ENCODE measurements at places on chromosomes 13 and 19. TPM values are rescaled to one million over a fixed set of nuclear protein-coding genes. Genes with fewer than 3 reads are reported as not detected.

- no peak for DNase-seq
Measured at GRCh38 chr19:39647918-39648317, 7.8 kb upstream of the LGALS16 start.

- DNase-seq, result no peak
Measured at GRCh38 chr13:109332506-109333499, 453.6 kb downstream of the IRS2 start.

DNA sequence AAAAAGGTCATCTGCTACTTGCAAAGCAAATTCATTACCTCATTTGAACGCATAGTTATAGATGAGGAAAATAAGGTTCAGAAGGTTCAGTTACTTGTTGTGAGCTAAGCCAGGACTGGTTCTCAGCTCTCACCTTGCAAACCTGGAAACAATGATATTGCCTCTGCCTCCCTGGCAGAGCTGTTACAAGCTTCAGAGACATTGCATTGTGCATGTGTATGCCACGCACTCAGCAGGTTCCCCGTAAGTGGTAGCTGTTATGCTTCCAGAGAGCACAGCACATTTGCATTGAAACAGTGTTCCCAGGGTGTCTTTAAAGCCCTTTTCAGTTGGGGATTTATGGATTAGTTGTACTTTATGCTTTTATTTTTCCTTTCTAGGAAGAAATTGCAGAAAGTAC lies 80.6 kb downstream of the DGKH start:
- DNase-seq, result no peak

GRCh38 chr19:30065680-30066606 lies 123.9 kb downstream of the URI1 start:
- no peak for DNase-seq

Gene PSG3
- not detected for total RNA-seq

Gene SHFL
- 70.4 TPM for total RNA-seq

Gene TNFSF9
- 3.4 TPM for total RNA-seq

DNA sequence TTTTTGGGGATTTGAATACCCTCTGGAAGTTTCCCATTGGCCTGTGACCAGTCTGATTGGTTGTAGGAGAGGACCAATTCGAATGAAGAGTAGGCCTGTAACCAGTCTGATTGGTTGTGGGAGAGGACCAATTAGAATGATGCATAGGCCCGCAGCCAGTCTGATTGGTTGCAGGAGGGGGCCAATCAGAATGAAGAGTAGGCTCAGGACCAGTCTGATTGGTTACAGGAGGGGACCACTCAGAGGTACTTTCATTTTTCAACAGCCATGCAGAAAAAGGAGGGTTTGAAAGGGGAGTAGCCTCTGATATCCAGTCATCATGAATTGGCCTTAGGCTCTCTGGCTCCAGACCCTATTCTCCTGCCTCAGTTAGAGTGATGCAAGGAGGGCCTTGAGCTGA lies 30.4 kb upstream of the SLC1A5 start:
- peak; percentile 10 for DNase-seq

GRCh38 chr19:31049431-31049830 lies 299.8 kb downstream of the TSHZ3 start:
- DNase-seq, result no peak

GRCh38 chr13:43122791-43123190 lies 99.4 kb downstream of the DNAJC15 start:
- DNase-seq, result no peak

Gene TMEM59L
- 2.0 TPM for total RNA-seq

DNA sequence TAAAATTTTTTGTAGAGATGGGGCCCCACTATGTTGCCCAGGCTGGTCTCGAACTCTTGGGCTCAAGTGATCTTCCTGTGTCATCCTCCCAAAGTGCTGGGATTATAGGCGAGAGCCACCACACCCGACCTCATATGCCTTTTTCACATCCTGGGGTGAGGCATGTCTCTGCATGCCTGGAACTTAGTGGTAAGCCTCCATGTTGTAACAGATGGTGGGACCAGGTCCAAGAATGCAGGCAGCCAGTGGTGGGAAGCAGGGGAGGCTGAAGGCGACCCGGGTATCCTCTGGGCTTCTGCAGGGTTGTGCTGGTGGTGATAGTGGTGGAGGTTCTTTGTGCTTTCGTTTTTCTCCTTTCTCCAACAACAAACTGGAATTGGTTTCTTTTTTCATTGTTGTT lies 30.1 kb upstream of the CCDC124 start:
- no peak for DNase-seq

DNA sequence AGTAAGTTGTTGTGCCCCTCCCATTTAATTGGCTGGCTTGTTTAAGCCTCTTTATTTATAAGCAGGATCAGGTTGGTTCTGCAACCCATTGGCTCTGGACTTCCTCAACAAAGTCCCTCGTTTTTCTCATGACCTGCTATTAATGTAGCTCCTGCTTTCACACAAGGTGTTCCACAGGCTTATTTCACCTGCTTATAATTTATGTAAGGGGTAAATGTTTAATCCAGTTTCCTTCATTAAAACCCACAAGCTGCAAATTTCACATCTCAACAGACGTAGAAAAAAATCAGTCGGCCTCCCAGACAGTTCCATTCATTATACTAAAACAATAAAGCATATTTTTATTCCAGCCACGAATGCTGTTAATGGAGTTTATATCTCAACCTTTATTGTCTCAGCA lies 86.1 kb downstream of the TBC1D4 start:
- DNase-seq, result no peak

Gene LIM2
- 2.0 TPM for total RNA-seq

DNA sequence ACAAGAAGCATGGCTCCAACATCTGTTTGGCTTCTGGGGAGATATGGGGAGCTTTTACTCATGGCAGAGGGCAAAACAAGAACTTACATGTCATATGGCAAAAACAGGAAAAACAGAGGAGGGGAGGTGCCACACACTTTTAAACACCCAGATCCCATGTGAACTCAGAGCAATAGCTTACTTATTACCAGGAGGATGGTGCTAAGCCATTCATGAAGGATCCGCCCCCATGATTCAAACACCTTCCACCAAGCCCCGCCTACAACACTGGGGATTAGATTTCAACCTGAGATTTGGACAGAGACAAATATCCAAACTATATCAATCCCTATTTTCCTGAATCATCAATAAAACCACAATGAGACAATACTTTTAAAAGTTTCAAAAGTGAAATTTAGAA lies 712.1 kb downstream of the PCDH9 start:
- no peak for DNase-seq

DNA sequence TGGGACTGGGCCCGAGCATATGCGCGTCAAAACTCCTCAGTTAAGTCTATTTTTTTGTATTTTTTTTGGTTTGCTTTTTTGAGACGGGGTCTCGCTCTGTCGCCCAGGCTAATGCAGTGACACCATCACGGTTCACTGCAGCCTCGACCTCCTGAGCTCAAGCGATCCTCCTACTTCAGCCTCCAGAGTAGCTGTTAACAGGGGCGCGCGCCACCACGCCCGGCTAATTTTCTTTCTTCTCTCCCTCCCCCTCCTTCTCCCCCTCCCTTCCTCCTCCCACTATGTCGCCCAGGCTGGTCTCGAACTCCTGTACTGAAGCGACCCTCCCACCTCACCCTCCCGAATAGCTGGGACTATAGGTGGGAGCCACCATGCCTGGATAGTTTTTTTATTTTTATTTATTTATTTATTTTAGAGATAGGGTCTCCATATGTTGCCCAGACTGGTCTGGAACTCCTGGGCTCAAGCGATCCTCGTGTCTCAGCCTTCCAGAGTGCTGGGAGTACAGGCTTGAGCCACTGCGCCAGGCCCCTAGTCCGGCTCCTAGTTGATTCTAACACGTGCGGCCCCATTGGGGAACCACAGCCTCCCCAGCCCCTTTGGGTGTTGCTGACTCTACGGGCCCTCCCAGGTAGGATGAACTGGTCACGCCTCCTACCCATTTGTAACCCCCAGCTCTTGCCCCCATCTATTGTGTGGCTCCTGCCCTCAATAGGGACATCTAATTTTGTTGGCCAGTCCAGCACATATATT lies 806 bp upstream of the ZNF837 start:
- DNase-seq, result no peak

DNA sequence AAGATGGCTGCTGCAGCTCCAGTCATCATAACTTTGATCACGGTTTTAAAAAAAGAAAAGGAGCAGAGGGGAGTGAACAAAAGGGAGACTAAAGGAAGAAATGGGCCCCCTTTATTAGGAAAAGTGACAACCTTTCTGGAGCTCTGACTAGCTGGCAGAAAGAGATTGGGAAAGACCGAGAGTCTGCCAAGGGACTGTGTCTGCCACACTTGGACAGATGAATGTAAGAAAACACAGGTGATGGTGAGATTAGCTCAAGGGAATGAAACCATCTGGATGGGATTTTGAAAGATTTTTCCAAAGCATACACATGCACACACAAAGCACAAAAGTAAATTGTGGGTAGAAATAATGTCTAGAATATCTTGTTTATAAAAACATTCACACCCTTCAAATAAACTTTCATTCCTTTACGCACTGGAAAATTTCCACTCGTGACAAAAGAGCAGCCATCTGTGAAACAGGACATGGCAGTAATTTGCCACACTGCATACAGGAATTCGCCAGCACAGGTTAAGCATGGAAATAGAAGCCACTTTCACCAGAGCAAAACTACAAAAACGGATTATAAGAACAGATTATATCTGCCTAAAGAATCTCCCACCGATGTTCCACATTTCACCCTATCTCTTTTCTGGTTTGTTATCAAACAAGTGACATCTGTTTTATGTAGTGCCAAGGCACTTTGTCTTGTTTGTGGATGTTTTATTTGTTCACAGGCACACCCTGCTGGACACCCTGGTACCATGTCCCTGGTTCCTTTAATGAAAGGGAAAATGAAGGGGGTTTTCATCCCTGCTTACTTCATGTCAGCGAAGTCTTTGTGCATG lies 819.5 kb downstream of the DIAPH3 start:
- DNase-seq, result no peak

DNA sequence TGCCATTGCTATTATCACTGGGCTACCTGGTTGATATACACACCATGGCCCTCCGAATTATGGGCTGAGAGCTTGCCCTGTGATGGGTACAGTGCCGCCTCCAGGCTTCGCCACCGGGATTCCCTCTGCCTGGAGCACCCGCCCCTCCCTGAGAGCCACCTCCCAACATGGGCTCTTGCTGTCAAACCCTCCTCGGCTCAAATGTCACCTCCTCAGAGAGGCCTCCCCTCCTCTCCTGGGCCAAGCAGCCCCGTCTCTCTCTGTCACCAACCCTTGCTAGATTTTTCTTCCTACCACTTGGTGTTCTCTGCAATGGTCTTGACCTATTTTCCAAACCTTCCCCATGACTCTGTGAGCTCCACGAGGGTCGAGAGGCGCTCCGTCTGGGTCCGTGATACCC lies 12.2 kb upstream of the TLE2 start:
- DNase-seq, result no peak

- DNase-seq, result no peak
Measured at GRCh38 chr13:109159650-109160309, 530.4 kb downstream of the MYO16 start.

GRCh38 chr19:55467236-55468053 lies 2.9 kb upstream of the C19orf85 start:
- DNase-seq, result peak; percentile 86

Gene DCLK1
- not detected for total RNA-seq

- peak; percentile 87 for DNase-seq
Measured at GRCh38 chr19:48872884-48873475, 759 bp downstream of the PPP1R15A start.

Gene CALR3
- total RNA-seq, result not detected

- no peak for DNase-seq
Measured at GRCh38 chr13:63025741-63026140, 1610.1 kb upstream of the PCDH20 start.

GRCh38 chr19:32287086-32287485 lies 58.3 kb upstream of the ZNF507 start:
- no peak for DNase-seq

Gene ACER1
- total RNA-seq, result not detected
